Urothelium cell line (cell line): ENCODE measurements at places on chromosomes 2 and 18.

- peak; percentile 88 for DNase-seq
These were observed 2.3 kb downstream of the EGR4 start for GRCh38 chr2:73291093-73291460.

DNA sequence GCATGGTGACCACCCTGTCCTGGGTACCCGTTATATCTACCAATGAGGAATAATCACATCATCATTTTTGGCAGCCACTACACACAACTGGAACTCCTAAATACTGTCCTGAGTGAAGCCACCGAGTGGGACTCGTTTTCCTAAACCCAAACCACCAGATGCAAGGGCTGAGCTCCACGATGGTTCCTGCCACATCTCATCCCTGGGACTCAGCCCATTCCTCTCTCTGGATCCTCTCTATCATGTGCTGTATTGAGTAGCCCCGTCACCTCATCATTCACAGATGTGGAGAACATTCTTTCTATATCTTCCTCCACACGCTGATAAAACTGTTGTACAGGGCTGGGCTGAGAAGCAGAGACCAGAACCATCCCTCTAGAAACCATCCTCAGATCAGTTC, 79.4 kb upstream of the SMAD7 start:
- no peak for DNase-seq

DNA sequence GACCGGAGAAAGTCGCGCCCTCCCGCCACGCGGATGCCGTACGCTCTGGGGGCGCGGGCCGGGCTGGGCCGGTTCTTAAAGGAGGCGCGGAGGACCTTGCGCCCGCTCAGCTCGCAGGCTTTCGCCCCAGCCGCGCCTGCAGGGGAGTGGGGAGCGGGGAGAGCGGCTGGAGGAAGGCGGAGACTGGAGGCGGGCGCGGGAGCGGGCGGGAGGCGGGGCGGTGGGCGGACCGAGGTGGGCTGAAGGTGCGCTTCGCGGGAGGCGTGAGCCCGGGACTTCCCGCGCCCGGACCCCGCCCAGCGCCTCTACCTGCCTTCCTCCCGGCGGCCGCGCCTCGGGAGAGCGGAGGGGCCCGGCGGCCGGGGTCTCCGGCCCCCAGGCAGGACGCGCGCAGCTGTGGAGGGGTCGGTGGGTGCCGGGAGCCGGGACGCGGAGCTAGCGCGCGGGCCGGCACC, at the start of gene ADRA2B:
ADRA2B (minus strand) TSS at position 148 of the 455 bp plus-strand sequence. CDS start 422 bp downstream, outside the sequence.
- DNase-seq = peak; percentile 82

GRCh38 chr2:37616677-37617005, 54.8 kb downstream of the CDC42EP3 start:
- DNase-seq = no peak

DNA sequence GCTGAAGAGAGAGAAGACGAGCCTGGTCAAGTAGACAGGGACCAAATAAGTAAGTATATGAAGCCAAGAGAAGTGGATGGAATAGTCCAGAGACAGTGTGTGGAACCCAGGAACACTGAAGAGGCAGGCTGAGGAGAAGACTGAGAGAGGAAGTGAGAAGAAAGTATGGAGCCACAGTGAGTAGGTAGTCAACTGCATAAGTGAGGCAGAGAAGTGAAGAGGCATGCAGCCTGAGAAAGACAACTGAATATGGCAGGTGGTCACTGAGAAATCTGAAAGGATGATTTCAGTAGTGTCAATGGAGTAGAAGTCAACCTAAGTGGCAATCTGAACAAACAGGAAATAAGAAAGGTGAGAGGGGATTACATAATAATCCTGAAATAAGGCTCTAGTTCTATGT, 55.4 kb downstream of the CWC22 start:
- DNase-seq = no peak

GRCh38 chr2:156565066-156565710, 129.0 kb downstream of the GPD2 start:
- peak; percentile 62 for DNase-seq

DNA sequence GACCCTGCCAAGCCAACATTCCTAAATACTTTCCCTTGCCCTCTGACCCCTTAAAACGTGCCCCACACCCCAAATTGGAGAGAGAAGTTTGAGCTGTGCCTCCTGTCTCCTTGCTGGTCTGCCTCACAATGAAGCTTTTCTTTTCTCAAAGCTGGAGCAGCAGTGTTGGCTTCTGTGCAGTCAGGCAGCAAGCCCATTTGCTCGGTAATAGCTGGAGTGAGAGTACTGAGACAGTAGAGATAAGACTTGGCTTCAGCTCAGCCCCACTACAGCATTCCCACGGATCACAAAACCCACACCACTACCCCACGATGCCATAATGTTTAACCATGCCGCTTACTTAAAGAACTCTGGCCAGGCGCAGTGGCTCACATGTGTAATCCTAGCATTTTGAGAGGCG, 73.0 kb downstream of the NCAPH start:
- no peak for DNase-seq

DNA sequence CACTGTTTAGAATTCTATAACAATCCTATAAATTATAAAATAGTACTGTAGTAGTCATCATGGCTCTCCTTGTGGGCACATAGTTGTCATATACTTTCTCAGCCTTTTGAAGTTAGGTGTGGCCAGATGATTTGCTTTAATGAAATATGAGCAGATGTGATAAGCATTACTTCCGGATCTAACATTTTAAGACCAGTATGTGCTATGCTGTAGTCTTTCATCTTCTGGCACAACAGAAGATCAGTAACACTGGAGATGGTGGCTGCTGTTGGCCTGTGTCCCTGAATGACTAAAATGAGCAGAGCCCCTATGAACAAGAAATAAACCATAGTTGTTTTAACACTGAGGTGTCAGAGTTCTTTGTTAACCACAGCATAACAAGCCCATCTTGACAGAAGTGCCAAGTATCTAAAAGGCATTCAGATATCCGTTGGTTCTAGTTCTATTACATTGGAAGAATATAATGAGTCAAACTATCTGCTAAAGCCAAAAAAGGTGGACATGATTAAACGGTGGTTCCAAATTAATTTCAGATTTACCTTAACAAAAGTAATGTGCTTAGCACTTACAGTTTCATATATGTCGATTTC, 6.3 kb downstream of the MEX3C start:
- DNase-seq = no peak

GRCh38 chr2:163182764-163183354, 344.3 kb upstream of the KCNH7 start:
- no peak for DNase-seq

- no peak for DNase-seq
These were observed 86.6 kb downstream of the ACOXL start for GRCh38 chr2:110818767-110819481.

DNA sequence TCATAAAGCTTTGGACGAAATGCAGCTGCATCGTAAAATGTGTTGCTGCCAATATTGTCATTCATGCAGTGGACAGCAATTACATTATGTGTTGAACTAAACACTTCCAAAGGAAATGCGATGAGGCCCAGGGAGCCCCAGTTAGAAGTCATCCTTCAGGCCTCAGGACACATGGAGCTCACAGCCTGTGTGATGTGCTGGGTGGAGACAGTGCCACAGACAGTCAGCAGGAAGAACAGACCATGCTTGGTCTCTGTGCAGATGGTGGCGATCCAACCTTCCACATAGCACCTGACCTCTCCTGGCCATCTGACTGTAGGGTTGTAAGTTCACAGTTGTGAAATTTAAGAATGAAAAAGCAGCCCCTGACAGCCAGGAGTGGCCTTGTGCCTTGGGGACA, 118.3 kb upstream of the ALKAL2 start:
- DNase-seq = no peak

DNA sequence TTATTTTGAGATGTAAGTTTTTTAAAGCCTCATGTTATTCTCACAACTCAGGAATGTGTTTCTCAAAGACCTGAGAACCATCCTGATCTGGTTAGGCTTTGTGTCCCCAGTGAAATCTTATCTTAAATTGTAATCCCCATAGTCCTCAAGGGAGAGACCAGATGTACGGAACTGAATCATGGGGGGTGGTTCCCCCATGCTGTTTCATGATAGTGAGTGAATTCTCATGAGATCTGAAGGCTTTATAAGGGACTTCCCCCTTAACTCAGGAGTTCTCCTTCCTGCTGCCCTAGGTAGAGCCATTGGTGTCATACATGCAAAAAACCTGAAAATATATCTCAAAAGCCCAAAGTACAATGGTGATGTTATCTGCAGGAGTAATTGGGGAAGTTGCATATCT, 836.7 kb downstream of the CBLN2 start:
- DNase-seq = no peak
